ENCODE measurements at places on chromosomes 4 and X.

- peak; percentile 34 for DNase-seq
These were observed 52.8 kb downstream of the P2RY10 start for GRCh38 chrX:78997870-78998558.

GRCh38 chr4:48578132-48578968, 88.3 kb downstream of the ZAR1 start:
- DNase-seq, result peak; percentile 79

- peak; percentile 90 for DNase-seq
These were observed at the start of gene ZRSR2 for GRCh38 chrX:15789979-15790768. ZRSR2 (plus strand) TSS chrX:15790484; CDS start chrX:15790496, 12 bp downstream.

GRCh38 chrX:11952176-11952720, 186.0 kb upstream of the FRMPD4 start:
- no peak for DNase-seq

DNA sequence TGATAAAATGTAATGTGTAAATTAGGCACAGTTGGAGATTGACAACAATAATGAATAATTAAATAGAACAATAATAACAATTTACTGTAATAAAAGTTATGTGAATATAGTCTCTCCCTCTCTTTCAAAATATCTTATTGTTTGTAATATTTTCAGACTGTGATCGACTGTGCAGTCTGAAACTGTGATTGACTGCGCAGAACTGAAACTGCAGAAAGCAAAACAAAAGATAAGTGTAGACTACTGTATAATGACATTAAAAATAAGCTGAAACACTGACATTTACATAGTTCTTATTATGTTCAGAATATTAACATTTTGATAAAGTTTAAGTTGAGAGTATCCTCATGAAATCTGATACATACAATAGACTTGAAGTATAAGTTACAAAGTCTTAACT, 371.0 kb downstream of the CCSER1 start:
- DNase-seq, result no peak

DNA sequence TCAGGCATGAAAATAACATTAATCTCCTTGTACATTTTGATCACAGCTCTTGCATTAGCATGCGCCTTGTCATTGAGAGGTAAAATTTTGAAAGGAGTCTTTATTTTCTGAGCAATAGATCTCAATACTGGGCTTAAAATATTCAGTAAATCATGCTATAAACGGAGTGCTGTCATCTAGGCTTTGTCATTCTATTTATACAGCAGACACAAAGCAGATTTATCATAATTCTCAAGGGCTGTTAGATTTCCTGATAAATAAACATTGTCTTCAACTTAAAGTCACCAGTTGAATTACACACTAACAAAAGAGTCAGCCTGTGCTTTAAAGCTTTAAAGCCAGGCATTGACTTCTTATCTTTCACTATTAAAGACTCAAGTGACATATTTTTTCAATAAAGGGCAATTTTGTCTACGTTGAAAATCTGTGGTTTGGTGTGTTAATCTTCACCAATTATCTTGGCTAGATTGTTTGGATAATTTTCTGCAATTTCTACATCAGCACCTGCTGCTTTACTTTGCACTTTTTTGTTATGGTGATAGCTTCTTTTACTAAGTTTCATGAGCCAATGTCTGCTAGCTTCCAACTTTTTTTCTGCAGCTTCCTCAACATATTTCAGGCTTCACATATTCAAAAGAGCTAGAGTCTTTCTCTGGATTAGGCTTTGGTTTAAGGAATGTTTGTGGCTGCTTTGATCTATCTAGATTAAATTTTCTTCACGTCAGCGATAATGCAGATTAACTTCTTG, 27.9 kb upstream of the UGT2B4 start:
- DNase-seq, result no peak

- no peak for DNase-seq
These were observed 35.2 kb downstream of the SEPTIN11 start for GRCh38 chr4:76984788-76985211.

- no peak for DNase-seq
These were observed 68.3 kb downstream of the CRMP1 start for GRCh38 chr4:5824635-5825034.

- DNase-seq, result no peak
These were observed 497 bp downstream of the HPGD start for GRCh38 chr4:174521800-174522182.

GRCh38 chr4:37999000-37999716, 39.0 kb downstream of the PTTG2 start:
- DNase-seq, result no peak

- peak; percentile 44 for DNase-seq
These were observed 5.3 kb downstream of the GAGE10 start for GRCh38 chrX:49308604-49309269.

GRCh38 chrX:11665168-11666111, at the start of gene ARHGAP6:
ARHGAP6 (minus strand) TSS chrX:11665920; CDS start chrX:11664828, 1,092 bp downstream.
- no peak for DNase-seq

DNA sequence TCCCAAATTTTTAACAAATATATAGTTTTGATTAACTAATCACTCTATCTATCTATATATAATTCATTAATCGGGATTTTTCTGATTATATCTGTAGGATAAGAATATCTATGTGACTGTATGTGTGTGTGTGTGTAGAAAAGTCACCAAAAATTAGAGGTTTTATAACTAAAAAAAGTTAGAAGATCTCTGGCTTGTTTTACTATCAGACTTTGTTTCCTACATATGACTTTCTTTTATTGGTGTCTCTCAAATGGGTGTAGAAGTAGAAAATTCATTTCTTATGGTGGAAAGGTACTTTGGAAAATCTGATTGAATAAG, 26.7 kb upstream of the TMPRSS11D start:
- DNase-seq, result no peak

GRCh38 chr4:189504220-189504619, 436.5 kb upstream of the FRG1 start:
- no peak for DNase-seq

DNA sequence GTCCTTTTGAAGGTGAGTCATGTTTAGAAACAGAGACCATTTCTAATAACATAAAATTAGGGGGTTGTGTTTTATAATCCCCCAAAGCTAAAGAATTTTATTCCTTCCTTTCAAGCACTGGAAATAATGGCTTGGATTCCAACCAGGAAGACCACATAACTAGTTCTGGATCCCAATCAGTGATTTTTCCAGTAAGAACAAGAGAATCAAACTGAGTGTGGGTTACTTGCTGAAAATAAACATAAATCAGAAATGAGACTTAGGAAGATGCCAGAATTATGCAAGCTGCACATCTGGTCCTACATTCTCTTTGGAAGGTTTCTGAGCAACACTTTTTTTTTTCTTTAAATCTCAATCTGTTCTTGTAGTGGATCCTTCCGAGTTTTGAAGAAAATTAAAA, 76.3 kb downstream of the SOWAHB start:
- DNase-seq, result no peak

GRCh38 chr4:23260511-23260910, 567.8 kb downstream of the GBA3 start:
- DNase-seq, result no peak

GRCh38 chr4:67371615-67372014, 173.7 kb downstream of the CENPC start:
- DNase-seq, result no peak

- no peak for DNase-seq
These were observed 24.9 kb downstream of the SH3BP2 start for GRCh38 chr4:2817701-2818350.

DNA sequence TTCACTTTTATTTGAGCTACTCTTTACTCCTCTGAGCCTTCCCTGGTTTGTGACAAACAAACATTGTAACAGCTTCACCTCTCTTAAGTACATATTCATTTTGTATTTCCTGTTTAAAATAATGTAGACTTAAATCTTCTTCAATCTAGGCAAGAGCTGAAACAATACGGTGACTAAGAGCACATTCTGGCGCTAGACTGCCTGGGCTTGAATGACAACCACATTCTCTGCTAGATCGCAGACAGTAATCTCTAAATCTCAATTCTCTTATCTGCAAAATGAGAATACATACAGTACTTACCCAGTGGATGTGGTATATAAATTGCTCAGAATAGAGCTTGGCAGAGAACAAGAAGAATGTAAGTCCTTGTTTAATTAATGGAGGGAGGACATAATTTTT, 144.8 kb downstream of the ARAP2 start:
- DNase-seq, result no peak

- DNase-seq, result no peak
These were observed 554.8 kb upstream of the HTR2C start for GRCh38 chrX:114028907-114029662.

GRCh38 chr4:39631700-39632079, 7.0 kb downstream of the SMIM14 start:
- no peak for DNase-seq

DNA sequence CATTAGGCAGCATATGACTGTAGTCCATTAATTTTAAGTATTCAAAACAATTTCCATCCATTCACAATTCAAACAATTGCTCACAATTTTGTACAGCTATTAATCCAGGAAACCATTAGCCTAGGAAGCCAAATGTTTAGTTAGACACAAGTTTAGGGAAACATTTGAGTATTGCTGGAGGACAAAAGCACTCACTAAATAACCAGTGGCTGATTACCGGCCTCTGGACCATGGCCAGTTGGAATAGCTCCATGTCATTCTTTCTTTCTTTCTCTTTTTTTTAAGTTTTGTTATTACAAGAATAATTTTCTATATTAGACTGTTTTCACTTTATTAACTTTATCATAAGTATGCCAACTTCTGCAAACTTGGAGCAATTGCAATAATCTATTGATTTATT, 31.3 kb downstream of the TRIML2 start:
- DNase-seq, result no peak
